SK-N-SH (cell line): ENCODE measurements at places on chromosomes 7 and 10. TPM values are rescaled to one million over a fixed set of nuclear protein-coding genes. Genes with fewer than 3 reads are reported as not detected.

The SEMA3E gene
- polyA plus RNA-seq: under 0.01 and 0.05 TPM in 2 replicates

The FAM20C gene
- 6.8 and 12.7 TPM in 2 replicates for polyA plus RNA-seq

The INTS15 gene
- 31.3 and 39.1 TPM in 2 replicates for polyA plus RNA-seq

The ZNF282 gene
- polyA plus RNA-seq: 15.0 and 17.9 TPM in 2 replicates

The TAS2R41 gene
- polyA plus RNA-seq: not detected in 2 replicates

The ACBD7 gene
- 0.54 and 0.92 TPM in 2 replicates for polyA plus RNA-seq

The ZNF316 gene
- 18.0 and 18.6 TPM in 2 replicates for polyA plus RNA-seq

The HKDC1 gene
- 0.06 and 0.10 TPM in 2 replicates for polyA plus RNA-seq

The STAG3 gene
- 0.10 and 0.31 TPM in 2 replicates for polyA plus RNA-seq
